Fibroblast of the aortic adventitia (primary cell): ENCODE measurements at places on chromosomes 6 and 20.

- DNase-seq, result no peak
These were observed 192.7 kb upstream of the PMEPA1 start for GRCh38 chr20:57902473-57902872.

- no peak for DNase-seq
These were observed 6.5 kb downstream of the KCNB1 start for GRCh38 chr20:49476016-49476355.

GRCh38 chr20:22617160-22617559, 32.8 kb upstream of the FOXA2 start:
- peak; percentile 0 for DNase-seq

DNA sequence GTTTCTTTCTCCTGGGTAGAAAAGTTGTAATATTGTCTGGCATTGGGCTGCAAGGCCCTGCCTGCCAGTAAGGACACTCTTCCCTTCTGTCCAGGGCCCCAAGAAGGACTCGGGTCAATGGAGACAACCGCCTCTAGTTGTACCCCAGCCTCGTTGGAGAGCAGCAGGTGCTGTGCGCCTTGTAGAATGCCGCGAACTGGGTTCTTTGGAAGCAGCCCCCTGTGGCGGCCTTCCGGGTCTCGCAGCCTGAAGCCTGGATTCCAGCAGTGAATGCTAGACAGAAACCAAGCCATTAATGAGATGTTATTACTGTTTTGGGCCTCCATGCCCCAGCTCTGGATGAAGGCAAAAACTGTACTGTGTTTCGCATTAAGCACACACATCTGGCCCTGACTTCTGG, 37.0 kb downstream of the PLCG1 start:
- DNase-seq, result no peak

DNA sequence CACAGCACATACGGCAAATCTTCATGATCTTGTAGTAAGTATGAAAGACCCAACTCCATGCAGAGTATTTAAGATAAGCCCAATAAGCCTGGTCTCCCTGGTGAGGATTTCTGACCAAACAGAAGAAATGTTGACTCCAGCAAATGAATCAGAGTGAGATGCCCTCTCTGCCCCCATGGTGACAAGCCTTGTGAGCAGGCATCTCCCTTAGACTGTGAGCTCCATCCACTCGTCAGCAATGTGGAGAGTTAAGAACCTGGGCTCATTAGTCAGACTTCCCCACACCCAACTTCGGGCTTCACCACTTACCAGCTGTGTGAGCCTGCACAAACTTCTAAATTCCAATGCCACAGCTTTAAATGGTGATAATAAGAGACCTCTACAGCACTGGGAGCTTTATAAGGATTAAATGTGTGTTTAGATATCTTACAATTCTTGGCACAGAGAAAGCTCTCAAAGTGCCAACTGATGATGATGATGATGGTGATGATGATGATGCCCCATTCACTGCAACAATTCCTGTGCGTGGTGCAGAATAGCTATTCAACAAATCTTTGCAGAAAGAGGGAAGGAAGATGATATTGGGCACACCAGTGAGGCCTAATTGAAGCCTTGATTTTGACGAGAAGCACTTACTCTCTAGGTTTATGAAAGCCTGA, 253.4 kb upstream of the TAB2 start:
- DNase-seq, result peak; percentile 34

DNA sequence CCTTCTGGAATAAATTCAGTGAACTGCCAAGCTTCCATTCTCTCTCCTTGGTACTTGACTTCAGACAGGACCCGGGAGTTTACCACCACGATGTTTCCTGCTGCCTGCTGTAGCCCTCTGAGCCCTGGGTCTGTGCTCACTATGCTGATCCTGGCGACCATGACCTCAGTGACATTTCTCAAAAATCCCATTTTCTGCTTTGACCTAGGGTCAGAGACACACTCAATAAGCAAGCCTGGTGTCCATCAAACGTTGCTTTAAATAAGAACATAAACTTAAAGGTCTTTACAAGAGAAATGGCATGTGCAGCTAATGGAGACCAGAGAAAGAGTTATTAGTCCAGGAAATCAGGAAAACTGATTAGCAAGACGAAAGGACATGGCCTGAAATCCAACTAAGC, 509.7 kb upstream of the SULF2 start:
- DNase-seq, result no peak

DNA sequence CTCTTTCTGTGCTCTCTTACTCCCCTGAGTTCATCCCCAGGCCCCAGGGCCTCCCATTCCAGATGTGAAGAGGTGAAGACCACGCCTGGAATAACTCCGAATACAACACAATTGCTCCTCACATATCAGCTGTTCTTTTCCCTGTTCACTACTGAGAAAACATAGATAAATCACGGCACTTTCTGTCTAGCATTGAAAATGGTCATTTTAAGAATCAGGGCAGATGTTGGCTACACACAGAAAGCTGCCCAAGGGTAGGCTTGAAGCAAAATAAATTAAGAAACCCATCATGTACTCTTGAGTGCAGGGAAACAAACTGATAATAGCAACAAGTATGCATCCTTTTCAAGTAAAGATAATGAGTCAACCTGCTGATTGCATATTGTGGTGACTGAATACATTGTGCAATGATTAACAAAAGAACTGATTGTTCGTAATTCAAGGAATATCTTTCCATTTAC, 382.5 kb downstream of the PRKN start:
- no peak for DNase-seq

GRCh38 chr6:154506991-154507898, 3.2 kb downstream of the CNKSR3 start:
- DNase-seq, result no peak

DNA sequence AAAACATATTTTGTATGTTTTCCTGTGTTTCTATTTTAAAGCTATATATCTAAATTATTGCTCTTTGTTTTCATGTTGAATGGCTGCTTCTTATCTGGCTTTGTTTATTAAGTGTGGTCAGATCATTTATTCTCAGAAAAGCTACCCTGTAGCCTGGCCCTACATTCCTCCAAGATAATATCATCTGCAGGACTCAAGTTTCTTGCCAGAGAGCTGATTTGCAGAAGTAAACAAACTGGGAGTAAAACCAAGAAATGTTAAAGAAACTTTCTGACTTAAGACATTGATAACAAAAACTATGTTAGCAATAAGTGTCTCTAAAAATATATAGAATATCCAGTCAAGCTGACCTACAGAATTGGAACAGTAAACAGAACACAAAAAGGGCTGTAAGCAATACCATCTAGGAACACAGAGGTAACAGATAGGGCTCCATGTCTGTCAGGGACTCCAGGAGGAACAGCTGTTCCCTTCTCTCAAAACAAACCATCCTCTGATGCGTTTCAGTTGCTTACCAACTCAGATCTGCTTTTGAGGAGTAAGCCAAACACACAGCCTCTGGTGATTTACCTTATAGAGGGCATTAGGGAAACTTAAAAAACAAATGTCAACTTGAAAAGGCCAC, 17.5 kb upstream of the CEP85L start:
- DNase-seq, result peak; percentile 74
